ENCODE measurements at places on chromosomes 5 and 9.

DNA sequence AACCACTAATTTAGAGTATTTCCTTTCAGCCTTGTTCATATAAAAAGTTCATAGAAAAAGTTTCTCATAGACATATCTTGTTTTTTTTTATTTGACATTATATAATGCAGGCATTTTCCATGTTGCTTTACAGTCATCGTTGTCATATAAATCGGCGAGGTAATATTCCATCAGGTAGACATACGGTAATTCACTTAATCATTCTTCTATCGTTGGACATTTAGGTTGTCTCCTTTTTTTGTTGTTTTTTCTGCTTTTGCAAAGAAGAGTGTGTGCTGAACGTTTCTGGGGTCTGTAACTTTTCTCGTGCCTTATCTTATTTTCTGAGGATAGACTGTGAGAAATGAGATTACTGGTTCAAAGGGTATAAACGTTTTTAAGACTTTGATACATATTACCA is 283.6 kb downstream of the ARHGAP26 start:
- H3K36me3 ChIP-seq: peaks cover 24% of the 10 kb centered on the region
- H3K27ac ChIP-seq: peak overlapping the region; percentile 97
- H3K4me3 ChIP-seq: peak overlapping the region; percentile 15

- no peak overlapping the region for H3K4me3 ChIP-seq
- no peaks in the 10 kb centered on the region for H3K27me3 ChIP-seq
- H3K36me3 ChIP-seq: no peaks in the 10 kb centered on the region
Observed at GRCh38 chr9:86178503-86178902, 79.1 kb upstream of the GOLM1 start.

DNA sequence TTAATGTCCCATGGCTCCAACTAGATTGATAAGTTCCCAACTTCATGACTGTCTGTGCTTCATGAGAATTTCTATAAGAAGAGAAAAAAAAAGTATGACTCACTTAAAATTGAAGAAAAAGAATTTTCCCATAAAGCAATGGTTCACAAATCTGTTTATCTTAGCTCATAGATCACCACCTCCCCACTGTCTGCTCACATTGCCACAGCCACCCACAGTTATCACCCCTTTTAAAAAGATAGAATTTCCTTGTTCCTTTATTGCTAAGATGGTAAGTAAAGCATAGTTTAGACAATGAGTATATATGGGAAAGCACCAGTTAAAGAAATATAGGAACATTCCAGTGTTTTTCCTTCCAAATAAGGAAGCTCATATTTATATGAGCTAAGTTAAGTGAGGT is 67.1 kb downstream of the ALDH7A1 start:
- H3K4me1 ChIP-seq: no peaks in the 10 kb centered on the region
- no peak overlapping the region for H3K4me3 ChIP-seq
- no peak overlapping the region for H3K27ac ChIP-seq

DNA sequence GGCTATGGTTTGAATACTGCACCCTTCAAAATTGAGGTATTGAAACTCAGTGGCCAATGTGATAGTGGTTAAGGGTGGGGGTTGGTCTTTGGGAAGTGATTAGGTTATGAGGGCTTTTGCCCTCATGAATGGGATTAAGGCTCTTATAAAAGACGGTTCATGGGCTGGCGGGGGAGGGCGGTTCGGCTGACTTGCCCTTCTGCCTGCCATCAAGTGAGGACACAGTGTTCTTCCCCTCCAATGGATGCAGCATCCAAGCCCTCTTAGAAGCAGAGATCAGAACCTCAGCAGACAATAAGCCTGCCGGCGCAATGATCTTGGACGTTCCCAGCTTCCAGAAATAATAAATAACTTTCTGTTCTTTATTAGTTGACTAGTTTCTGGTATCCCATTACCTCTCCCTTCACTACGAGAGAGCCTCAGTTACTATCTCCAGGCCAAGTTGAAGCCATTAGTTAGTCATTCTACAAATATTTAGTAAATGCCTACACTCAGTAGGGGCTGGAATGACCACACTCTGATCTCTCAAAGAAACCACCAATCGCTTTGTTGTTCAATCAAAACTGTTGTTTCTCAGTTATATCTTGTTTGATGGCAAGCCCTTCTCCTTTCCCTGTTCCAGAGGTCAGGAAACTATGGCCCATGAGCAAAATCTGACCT is 219.3 kb downstream of the TSSK1B start:
- no peaks in the 10 kb centered on the region for H3K36me3 ChIP-seq
- H3K27me3 ChIP-seq: peaks cover 4% of the 10 kb centered on the region
- no peak overlapping the region for H3K27ac ChIP-seq
- H3K4me1 ChIP-seq: no peaks in the 10 kb centered on the region
- H3K4me3 ChIP-seq: no peak overlapping the region

DNA sequence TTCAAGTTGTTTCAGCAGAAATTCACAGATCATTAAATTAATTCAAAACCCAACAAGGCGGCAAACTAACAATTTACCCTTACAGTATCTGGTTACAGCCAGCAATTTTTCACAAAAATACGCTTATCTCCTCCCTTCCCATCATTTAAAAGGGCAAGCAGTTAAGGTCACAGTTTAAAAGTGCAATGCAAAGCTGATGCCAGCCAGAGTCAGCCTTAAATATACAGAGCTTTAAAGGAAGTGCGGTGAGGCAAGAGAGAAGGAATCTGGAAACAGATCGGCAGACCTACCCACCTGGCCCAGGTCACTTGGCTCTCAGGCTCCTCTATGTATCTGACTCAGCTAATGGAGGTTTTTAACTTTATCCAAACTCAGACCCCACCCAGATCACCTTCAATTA is 31.0 kb downstream of the EPB41L4A start:
- no peaks in the 10 kb centered on the region for H3K36me3 ChIP-seq
- no peaks in the 10 kb centered on the region for H3K27me3 ChIP-seq
- DNase-seq: no peak
- H3K4me1 ChIP-seq: no peaks in the 10 kb centered on the region

DNA sequence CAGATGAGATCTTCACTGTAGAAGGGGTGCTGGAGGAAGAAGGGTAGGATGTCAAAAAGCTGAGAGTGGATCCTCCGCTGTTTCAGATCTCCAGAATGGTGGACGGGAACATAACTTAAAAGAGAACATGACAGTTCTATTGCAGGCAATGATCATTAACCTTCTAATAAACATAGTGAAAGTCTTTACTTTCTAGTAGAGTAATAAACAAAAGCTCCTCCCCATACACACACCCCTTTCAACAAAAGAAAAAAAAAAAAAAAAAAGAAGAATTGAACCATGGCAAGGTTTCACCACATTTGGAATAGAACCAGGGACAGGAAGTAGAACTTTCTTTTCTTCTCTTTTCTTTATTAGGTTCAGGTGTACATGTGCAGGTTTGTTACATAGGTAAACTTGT is 768.1 kb upstream of the RIOK2 start:
- H3K4me1 ChIP-seq: no peaks in the 10 kb centered on the region
- no peak overlapping the region for H3K4me3 ChIP-seq
- H3K36me3 ChIP-seq: no peaks in the 10 kb centered on the region
- H3K27ac ChIP-seq: no peak overlapping the region
- DNase-seq: no peak

GRCh38 chr5:132001647-132002561 is 9.6 kb downstream of the ACSL6 start:
- H3K36me3 ChIP-seq: peaks cover 4% of the 10 kb centered on the region
- H3K4me3 ChIP-seq: no peak overlapping the region

Data from activated T-helper 1 cell treated with anti-CD3 and anti-CD28 coated beads, Interleukin-12 subunit alpha, Interleukin-12 subunit beta, Interleukin-2, Interleukin-4 antibody, amounts not matched to agents 30 ng/mL and 10 ng/mL and 1 ng/mL, durations not matched to agents 14 hours and 24 hours and 36 hours (primary cell).